ENCODE measurements at places on chromosomes 4 and X.
A peak's percentile ranks its signal among the peaks of the same experiment; 100 is the strongest.

- DNase-seq, result no peak
Measured at GRCh38 chr4:145216535-145216934, 36.1 kb upstream of the OTUD4 start.

DNA sequence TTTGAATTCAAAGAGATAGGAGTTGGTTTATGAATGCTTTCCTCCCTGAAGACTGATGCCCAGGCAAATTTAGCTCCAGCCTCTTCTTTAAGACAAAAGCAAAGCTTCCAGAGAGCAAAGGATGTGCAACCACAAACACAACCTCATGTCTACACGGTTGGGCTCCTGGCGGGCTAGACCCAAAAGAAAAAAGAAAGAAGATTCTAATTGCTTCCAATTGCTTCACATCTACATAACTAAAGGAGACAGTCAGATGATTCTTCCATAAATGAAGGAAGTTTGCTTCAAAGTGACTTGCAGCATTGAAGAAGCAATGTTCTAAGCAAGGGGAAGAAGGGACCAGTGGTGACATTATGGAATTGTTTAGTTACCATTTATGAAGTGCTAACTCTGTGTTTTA, 1603.0 kb upstream of the TENM3 start:
- no peak for DNase-seq

GRCh38 chrX:43663173-43663572, 7.1 kb downstream of the MAOA start:
- no peak for DNase-seq

DNA sequence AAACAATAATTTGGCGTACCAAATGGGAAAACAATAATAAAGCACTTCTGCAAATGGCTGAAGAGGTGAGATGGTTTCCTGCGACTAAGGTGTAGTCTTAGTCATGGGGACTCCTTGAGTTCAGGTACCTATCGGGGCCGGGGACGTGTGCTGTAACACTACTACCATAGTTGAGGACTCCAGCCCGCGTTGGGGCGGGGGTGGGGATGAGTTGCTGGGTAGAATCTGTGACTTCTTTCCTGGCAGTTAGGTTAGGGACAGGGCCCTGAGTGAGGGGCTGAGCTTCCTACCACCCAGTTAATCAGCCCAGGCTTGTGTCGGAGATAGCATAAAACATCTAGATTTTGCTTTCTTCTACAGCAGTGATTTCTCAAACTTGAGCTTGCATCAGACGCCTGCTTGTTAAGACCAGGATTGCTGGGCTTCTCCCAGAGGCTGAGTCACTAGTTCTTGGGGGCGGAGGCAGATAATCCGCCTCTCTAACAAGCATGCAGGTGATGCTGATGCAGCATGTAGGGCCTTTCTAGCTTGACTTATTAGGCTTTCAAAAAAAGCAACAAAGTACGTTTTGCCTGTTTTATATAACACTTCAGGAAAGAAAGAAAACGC, 30.2 kb downstream of the RBBP7 start:
- DNase-seq, result no peak

- DNase-seq, result no peak
Measured at GRCh38 chr4:5962416-5962815, 55.8 kb downstream of the C4orf50 start.

- peak; percentile 50 for DNase-seq
Measured at GRCh38 chr4:72568959-72569718, at the start of gene ADAMTS3. Gene ADAMTS3 (minus strand): TSS chr4:72569221. CDS start chr4:72568762, 459 bp downstream.
